ENCODE measurements at places on chromosomes 7 and 10.

- DNase-seq = no peak
Measured at GRCh38 chr7:34365011-34365410, 293.0 kb upstream of the NPSR1 start.

DNA sequence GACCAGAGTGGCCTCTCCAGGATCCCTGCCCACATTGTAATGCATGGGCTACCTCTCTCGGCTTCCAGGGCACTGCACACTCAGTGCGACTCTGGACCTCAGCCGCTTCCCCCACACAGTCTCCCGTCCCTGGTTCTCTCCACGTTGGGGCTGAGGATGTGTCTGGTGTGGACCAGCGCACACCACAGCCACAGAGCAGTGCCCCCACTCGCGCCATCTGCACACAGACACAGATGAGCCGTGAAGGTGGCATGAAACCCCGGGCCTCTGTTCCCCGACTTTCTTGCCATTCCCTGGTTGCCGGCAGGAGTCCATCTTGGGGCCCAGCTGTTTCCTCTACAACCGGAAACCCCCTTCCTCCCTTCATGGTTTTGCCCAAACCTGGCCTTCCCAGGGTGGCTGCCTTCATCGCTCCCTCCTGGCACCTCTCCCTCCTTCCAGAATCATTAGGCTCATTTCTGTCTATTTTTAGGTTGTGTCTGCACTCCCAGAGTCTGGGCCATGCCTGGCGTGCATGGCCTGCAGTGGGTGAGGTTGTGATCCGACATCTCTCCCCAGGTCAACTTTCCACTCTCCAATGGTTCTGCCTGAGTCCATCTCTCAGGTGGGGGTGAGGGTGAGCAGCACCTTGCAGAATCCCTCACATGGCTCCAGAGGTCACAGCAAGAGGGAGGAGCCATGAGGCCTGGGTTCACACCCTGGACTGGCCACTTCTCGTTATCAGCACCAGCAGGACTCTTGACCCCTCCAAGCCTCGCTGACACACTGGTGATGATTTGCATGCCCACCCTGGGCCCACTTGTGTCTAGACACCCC, 10.1 kb downstream of the RASGEF1A start:
- DNase-seq = no peak

- no peak for DNase-seq
Measured at GRCh38 chr10:34504534-34504933, 310.6 kb downstream of the PARD3 start.

GRCh38 chr10:72890086-72890485, 3.5 kb upstream of the OIT3 start:
- DNase-seq = no peak

DNA sequence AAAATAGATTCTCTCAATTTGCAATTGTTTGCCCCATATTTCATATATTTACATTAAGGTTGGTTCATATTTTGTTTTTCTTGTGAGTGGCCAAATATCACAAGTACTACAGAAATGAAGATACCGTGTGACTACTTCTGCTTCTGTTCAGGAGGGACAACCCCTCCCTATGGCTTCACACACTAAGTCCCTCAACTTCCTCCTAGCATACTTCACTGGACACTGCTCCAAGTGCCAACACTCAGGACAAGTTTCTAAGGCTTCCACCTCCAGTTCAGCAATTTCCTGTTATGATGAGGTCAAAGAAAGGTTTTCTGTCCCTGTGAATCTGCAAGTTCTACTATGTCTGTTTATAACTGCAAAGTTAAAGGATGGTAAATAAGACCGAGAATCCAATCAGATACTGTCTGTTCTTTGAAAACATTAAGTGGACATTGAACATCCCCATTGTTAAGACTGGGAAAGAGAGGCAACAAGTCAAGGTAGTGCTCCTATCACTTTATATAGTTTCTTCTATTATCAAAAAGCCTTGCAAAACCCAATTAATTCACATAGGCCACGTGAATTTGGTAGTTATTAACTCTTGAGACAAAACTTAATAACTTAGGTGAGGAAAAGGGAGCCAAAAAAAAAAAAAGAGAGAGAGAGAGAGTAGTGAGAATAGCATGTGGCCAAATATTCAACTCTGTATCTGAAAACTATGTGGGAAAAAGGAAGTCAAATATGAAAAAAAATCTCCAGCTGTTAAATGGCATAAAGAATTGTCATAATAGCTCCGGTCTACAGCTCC, 81.3 kb upstream of the DKK1 start:
- no peak for DNase-seq

DNA sequence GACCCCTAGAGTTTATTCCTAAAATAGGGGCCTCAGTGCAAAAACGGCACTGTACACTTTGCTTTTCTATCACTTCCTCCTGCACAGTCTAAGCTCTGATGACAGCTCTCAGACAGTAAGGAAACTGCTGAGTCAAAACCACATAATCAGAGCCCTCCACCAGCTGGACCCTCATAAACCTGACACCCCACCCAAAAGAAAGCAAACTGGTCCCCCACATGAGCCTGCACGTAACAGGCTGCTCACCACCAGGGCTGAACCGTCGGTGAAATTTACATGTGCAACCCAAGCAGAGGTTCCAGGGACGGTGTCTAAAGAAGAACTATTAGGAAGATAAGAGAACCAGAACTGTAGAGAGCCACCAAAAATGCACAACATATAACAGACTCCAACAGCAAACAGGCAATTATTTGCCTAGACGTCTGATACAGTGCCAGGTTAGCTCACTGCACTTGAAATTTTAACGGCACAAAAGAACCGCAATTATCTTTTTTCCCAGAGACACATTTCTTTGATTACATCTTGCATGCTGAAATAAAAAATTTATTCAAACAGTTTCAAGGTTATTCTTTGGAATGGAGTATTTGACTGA, 19.6 kb downstream of the SGMS1 start:
- no peak for DNase-seq

DNA sequence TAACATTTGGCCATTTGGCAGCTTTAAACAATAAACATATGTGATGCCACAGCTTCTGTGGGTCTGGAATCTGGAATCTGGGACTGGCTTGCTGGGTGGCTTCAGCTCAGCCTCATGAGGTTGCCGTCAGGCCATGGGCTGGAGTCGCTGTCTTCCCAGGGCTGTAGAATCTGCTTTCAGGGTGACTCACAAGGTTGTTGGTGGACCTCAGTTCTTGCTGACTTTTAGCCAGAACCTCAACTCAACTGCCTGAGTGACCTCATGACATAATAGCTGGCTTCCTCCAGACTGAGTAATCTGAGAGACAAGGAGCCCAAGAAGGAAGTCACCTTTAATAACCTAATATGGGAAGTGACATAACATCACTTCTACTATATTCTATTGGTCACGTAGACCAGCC, 44.6 kb upstream of the TSPAN13 start:
- DNase-seq = peak; percentile 96

- DNase-seq = no peak
Measured at GRCh38 chr7:135650831-135651573, 11.3 kb upstream of the STMP1 start.

GRCh38 chr7:2521952-2522591, 2.5 kb downstream of the LFNG start:
- DNase-seq = no peak

GRCh38 chr10:10528563-10528910, 489.1 kb upstream of the CELF2 start:
- no peak for DNase-seq

DNA sequence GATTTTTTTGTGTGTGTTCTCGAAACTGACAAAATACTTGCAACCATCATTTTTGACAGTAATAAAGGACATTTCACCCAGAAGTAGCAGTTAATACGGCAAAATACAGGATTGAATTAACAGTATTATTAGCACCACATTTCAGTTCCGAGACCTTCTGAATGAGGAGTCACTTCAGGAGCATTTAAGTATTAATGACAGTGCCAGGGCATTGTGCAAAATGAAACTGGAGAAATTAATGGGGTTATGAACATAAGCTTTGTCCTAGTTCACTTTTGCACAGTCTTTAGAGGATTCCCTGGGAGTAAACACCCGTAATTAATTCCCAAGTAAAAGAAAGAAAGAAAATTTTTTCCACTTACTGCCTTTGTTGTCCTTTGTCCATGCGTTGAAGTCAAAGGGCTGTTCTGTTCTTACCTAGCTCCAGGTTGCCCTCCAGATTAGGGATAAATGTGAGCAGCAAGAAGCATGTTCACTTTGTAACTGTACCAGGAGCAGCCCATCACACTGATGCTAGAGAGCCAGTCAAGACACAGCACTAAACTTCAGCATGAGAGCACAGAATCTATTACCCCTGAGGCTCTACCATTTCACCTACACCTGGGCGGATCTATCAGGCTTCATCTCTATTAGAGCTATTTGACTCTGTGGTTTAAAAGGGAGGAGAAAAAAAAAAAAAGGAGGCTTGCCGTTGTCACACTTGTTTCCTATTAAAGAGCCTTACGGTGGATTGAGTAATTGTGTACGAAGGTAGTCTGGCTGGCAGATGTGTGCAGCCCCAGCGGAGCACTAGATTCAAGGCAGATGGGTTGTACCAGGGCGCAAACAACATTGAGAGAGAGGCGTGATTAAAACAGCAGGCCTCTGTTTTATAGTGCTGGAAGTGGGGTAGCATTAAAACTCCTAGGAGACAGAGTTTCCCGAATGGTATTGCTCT, 297.8 kb upstream of the SEMA3A start:
- DNase-seq = peak; percentile 71

GRCh38 chr7:37129035-37129425, 319.6 kb downstream of the ELMO1 start:
- DNase-seq = no peak

- no peak for DNase-seq
Measured at GRCh38 chr7:29496355-29497020, 67.1 kb upstream of the PRR15 start.

GRCh38 chr7:158259141-158259540, 328.5 kb downstream of the PTPRN2 start:
- no peak for DNase-seq

- DNase-seq = no peak
Measured at GRCh38 chr7:17672783-17673182, 267.5 kb downstream of the SNX13 start.

GRCh38 chr7:24024276-24025068, 259.5 kb upstream of the NPY start:
- no peak for DNase-seq

DNA sequence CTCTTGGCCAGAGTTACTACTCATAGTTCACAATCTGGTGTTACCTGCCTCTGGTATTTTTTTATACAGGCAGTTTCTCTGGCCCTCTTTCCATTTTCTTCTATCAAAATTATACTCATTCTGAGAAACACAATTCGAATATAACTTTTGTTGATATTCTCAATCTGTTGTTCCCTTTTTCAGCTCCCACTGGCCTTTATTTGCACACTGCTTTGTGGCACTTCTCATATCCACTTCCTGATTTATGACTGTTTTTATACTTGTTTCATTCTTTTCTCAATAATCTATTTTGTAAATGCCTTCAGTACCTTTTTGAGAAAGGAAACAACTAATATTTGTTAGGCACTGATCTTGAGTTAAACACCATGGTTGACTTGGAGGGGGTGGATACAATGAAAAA, 93.8 kb upstream of the HDAC9 start:
- no peak for DNase-seq

GRCh38 chr10:11578802-11579255, 32.6 kb downstream of the USP6NL start:
- DNase-seq = no peak

DNA sequence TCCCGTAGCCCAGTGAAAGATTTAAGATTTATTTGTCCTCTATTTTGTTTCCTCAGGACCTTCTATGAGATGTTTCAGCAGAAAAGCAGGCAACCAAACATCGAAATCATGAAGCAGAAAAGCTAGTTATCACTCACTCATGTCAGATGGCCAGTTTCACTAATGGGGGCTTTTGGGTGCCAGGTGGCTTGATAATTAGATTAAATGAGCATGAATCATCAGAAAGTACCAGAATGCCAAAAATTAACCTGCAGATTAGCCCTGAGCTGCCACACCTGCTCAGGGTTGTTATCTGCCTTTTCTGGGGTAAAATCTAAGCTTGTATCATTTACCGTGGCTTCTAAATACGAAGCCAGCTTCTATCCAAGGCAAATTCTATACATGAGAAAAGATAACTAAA, 1017.5 kb downstream of the XPNPEP1 start:
- DNase-seq = no peak

- no peak for DNase-seq
Measured at GRCh38 chr10:122303271-122304053, 32.4 kb downstream of the BTBD16 start.

- DNase-seq = no peak
Measured at GRCh38 chr10:60253484-60253883, 136.2 kb downstream of the ANK3 start.

- no peak for DNase-seq
Measured at GRCh38 chr10:110493832-110494426, 3.8 kb upstream of the DUSP5 start.

- DNase-seq = peak; percentile 75
Measured at GRCh38 chr7:75842836-75843446, 29.3 kb upstream of the CCL24 start.

DNA sequence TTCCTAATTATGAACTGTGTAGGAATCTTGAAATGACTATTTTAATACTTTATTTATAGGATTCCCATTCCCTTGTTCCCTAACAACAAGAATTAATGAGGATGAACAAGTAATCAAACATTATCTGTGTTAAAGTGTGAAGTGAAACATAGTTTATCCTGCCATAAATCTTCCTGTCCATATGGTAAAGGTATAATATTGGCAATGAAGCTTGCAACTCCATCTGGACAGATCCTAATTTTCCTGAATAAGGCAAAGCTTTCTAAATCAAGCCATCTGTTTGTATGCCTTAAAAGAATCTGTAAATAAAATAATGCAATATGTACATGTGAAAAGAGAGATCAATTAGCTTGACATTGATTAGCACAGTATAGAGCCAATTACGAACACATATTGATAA, 529.0 kb downstream of the ANKRD7 start:
- DNase-seq = no peak
